ENCODE measurements at places on chromosomes 7 and 10.

- no peak for DNase-seq
Measured at GRCh38 chr7:41351091-41351490, 351.8 kb downstream of the INHBA start.

- peak; percentile 39 for DNase-seq
Measured at GRCh38 chr10:46557319-46558121, 1.1 kb upstream of the GPRIN2 start.

GRCh38 chr7:98369726-98370125, 31.2 kb downstream of the BAIAP2L1 start:
- DNase-seq = no peak

DNA sequence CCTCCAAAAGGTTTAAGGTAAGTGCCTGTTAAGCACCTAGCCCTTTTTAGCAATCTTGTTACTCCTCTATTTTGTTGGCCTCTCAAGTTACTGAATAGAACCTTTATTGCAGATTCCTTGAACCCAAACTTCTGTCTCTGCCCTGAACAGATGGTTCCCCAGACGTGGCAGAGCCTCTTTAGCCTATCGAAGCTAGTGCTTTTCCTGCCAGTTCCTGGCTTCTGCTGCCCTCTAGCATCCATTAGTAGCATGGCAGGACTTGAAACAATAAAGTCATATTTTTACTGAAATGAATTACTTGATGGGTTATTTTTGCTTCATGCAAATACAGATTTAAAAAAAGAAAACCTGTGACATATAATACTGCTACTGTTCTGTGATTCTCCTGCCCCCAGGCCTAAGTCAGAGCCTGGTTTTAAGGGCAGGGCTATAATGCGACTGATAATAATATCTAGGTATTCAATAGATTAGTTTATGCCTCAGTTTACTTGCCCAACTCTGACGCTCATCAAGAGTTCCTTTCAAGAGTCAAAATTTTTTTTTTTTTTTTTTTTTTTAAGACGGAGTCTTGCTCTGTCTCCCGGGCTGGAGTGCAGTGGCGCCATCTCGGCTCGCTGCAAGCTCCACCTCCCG, 84.3 kb upstream of the PHF14 start:
- DNase-seq = peak; percentile 5

DNA sequence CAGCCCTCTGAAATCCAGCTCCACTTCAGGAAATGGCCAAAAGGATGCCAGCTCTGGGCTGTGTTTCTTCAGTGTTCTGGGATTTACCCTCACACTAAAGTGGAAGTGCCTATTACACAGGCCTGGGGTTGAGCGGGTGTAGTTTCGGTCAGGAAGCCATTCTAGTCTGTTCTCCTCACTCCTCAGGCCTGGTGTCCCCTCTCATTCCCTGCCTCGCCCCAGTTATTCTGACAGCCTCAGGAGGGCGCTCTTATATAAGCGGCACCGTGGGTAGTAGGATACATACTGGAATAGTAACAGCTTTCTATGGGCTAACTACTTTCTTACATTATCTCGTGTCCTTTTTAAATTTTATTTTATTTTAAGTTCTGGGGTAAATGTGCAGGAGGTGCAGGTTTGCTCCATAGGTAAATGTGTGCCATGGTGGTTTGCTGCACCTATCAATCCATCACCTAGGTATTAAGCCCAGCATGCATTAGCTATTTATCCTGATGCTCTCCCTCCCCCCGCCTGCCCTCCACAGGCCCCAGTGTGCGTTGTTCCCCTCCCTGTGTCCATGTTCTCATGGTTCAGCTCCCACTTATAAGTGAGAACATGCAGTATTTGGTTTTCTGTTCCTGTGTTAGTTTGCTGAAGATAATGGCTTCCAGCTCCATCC, 12.2 kb upstream of the LGI1 start:
- DNase-seq = peak; percentile 42

DNA sequence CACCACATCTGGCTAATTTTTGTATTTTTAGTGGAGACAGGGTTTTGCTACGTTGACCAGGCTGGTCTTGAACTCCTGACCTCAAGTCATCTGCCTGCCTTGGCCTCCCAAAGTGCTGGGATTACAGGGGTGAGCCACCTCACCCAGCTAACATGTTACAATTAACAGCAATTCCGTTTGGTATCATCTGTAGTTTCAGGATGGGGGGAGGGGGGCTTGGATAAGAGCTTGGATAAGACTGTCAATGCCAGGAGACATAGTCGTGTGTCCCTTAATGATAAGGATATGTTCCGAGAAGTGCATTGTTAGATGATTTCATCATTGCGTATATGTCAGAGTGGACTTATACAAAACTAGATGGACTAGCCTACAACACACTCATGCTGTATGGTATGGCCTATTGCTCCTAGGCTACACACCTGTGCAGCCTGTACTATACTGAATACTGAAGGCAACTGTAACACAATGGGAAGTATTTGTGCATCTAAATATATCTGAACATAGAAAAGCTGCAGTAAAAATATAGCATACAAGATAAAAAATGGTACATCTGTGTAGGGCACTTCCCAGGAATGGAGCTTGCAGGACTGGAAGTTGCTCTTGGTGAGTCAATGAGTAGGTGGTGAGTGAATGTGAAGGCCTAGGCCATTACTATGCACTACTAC, 103.9 kb upstream of the TNS3 start:
- DNase-seq = no peak

DNA sequence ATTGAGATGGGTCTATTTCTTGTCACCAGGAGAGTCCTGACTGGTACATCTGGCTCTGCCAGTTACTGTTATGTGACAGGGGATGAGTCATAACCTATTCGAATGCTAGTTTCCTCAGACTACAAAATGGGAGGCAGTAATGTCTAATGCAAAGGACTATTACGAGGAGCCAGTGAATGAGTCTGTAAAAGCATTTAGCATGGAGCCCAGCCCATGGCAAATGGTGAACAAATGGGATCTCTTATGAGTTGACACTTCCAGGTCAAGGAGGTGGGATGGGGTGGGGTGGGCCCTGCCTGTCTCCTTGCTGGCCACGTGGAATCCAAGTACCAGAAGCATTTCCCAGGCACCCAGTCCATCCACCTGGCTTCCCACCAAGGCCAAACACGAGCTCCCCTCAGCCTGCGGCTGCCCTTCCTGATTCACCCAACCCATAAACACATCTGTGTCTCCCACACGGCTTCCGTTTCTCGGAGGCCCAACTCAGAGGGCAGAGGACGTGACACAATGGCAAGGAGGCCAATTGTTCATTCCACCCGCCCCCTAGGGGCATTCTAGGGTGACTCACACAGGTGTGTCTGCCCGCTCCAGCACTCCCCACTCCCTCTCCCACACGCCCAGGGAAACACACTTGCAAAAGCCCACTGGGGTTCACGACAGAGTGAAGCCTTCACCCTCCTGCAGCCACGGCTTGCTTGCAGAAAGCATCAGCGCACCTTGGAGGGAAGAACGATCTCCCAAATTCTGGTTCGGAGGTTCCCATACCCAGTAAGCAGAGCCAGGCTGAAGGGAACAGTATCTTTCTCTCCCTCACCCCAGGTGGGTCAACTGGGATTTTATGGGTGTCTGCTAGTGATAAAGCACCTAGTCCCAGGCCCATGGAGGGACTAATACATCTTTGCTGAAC, 109.8 kb downstream of the SH3PXD2A start:
- no peak for DNase-seq

DNA sequence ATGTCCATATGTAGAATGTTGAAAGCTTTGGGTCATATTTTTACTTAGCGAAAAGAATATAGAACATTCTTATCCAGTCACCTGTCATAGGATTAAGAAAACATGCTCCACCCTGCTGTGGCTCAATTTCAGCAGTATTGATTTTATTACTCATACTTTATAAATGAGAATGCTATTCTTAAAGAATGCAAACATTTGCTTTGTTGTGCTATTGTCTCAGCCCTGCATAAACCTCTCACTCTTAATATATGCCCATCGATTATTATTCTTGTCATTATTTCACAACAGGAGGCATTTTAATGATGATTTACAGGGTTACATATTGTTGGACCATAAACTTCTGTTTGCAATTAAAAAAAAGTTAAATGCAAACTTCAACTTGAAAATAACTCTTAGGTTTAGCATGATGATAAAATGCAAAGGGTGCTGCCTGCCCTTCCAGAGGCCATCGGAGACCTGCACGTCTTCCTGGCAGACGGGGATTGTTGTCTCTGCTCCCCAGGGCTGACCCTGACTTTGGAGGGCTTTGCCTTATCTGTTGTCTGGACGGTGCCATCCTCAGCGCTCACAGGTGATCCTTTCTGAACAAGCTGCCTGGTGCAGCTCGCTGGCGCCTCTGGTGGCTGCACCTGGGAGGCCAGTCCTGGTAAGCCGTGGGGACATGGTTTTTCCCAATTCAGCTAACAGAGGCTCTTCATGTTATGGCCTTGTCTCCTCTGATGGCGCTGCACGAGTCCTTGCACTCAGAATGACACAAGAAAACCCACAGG, 50.0 kb upstream of the SHH start:
- no peak for DNase-seq

DNA sequence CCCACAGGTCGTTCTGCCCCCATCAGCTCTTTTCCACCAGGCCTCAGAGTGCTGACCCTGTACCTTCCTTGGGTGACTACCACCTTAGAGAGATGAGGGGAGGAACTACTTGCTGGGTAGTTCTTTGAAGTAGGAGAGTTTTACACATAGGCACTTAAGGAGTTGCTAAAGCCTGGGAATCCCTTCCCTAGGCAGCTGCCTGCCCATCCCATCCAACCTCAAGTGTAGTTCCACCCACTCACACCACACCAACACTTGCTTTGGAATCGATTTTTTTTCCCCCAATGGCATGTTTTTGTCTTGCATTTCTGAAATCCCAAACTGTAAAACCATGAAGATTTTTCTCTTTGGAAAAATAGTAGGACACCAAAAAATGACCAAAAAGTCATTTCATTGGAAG, 47.7 kb downstream of the FBXW4 start:
- no peak for DNase-seq

DNA sequence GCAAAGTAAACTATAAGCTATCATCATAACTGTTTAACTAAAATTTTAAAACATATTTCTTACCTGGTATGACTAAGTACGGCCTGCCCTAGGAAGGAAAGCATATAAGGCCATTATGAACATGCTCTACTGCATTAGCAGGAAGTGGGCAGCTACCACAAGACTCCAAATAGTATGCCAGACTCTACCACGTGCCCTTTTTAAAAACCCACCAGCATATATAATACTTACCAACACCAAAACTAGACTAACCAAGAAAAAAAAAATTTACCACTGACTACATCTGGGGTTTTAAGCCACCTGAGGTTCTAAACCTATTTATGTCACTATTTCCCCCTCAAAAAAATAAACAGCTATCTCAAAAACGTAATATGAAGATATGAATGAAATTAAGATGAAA, 30.1 kb downstream of the NUDCD3 start:
- DNase-seq = no peak

DNA sequence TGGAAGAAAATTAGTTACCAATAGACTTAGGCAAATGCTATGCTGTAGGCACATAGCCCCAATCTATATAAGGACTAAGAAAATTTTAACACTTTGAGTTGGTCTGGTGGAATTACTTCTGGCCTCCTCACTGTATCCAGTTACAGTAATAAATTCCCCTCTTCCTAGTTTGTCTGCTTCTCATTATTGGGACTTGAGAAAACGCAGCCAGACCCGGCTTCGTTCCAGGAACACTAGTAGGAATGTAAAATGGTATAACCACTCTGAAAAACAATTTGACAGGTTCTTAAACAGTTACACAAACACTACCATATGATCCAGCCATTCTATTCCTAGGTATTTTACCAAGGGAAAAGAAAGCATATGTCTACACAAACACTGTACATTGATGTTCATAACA, 150.2 kb downstream of the VPS50 start:
- DNase-seq = no peak

DNA sequence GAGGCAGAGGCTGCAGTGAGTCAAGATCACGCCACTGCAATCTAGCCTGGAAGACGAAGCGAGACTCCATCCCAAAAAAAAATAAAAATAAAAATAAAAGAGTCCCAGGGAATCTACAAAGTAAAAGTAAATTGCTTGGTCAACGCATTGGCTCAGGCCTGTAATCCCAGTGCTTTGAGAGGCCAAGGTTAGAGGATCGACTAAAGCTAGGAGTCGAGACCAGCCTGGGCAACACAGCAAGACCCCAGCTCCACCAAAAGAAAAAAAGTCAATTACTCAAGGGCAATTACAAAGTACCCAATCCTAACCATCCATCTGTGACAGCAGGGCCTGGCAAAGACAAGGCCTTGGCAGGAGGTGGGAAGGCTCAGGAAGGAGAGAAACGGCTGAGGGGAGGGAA, 127.6 kb upstream of the CALN1 start:
- DNase-seq = no peak

- DNase-seq = no peak
Measured at GRCh38 chr10:46171661-46172060, 115.1 kb upstream of the ANTXRL start.

DNA sequence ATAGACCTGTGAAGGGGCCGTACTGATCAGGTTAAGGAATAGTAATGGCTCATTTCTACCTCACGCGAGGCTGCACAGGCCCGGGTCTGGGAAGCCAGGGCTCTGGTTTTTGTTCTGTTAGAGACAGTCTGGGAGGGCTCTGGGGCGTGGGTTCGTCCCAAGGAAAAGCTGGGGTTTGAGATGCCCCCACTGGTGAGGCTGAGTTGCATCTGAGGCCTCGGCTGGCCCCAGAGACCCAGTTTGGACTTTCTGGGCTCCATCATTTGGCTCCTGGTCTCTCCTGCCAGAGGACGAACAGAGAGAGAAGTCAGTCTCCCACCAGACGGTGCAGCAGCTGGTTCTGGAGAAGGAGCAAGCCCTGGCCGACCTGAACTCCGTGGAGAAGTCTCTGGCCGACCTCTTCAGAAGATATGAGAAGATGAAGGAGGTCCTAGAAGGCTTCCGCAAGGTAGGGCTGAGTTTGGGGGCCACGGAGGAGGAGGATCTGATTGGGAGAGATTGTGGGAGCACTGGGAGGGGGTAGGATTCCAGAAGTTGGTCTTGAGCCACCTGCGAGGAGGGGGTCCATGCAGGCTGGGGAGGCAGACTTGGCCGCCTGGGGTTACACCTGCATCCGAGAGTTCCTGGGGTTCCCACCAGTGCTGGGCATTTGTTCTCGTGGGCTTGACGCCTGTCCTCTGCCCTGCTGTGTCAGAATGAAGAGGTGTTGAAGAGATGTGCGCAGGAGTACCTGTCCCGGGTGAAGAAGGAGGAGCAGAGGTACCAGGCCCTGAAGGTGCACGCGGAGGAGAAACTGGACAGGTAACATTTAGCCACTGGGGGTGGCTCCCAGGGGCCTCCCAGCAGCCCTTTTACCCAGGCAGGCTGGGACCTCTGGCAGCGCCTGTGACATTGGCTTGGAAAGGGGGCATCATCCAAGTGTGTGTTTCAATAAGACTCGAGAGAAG, 22.5 kb upstream of the BTBD16 start:
- DNase-seq = no peak

All from 8988T (cell line).